Stromal cell of bone marrow (primary cell): ENCODE measurements at places on chromosomes 1 and 21.

GRCh38 chr1:116232989-116233514 is 121.9 kb downstream of the MAB21L3 start:
- DNase-seq, result no peak

DNA sequence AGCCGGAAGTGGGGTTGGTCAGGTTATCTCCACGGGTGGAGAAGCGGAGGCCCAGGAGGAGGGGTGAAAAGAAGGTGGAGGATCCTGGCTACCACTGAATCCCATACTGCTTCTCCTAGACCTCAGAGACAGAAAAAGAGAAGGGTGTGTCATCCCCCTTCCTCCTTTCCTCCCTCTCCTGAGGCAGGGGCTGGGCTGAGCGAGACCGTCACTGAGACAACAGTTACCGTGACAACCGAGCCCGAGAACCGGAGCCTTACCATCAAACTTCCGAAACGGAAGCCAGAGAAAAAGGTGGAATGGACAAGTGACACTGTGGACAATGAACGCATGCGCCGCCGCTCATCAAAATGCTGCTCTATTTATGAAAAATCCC is 42.1 kb upstream of the NBPF3 start:
- no peak for DNase-seq

GRCh38 chr1:211920141-211920572 is 89.6 kb upstream of the LPGAT1 start:
- peak; percentile 95 for DNase-seq

DNA sequence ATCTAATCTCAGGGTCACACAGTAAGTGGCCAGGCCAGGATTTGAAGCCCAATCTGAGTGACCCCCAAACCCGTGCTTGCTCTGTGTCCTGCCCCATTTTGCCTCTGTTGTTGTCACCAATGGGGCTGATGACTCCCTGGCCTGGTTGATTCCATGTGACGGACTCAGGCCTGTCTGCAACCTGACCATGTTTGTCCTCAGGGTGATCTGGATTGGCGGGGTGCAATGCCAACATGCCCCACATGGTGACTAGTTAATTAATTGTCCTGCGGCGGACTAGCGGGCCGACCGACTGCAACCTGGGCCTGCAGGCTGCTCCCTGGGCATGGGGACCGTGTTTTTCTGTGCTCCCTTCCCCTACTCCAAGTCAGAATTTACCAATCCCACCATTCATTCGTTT is 256.3 kb downstream of the MATN1 start:
- DNase-seq, result no peak

GRCh38 chr21:44844256-44844655 is 26.4 kb upstream of the SUMO3 start:
- no peak for DNase-seq

DNA sequence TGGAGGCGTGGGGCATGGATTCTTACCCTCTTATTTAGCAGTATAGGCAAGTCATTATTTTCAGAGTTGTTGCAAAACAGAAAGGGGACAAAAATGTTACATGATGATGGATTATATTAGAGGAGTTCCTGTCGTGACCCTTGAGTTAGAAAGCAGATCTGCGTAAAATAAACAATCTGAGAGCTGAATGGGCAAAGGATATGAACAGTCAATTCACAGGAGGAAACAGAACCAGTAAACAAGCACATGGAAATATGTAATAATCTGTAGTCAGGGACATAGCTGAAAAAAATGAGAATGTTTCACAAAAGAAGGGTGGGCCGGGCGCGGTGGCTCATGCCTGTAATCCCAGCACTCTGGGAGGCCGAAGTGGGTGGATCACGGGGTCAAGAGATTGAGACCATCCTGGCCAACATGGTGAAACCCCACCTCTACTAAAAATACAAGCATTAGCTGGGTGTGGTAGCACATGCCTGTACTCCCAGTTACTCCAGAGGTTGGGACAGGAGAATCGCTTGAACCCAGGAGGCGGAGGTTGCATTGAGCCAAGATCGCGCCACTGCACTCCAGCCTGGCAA is 20.9 kb downstream of the RCAN1 start:
- no peak for DNase-seq

DNA sequence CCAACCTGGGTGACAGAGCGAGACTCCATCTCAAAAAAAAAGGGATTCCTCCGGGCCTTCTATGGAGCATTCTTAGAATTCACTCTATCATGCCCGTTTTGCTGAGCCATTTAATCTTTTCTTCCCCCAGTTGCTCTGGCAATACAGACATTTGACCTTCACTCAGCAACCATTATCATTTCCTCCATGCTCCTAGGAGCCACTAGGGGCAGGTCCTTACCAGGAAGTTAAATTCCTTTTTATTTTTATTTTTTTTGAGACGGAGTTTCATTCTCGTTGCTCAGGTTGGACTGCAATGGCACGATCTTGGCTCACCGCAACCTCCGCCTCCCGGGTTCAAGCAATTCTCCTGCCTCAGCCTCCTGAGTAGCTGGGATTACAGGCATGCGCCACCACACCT is 9.7 kb upstream of the CGN start:
- DNase-seq, result no peak

DNA sequence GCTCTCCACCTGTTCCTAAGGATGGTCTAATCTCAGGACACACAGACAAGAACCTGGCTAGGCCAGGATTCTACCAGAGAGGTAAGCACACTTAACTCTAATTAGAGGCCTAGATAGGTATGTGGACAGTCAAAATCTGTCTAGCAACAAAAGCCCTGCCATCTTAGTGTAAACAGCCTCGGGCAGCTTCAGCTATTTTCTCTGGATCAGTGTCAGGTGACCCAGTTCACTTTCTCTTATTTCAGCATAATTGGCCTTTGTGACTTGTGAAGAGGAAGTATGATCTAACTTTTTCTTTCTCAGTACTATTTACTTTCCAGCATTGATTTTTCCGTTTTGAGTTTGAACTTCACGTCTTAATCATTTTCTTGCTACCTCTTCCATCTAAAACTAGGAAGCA is 217.7 kb downstream of the CRB1 start:
- DNase-seq, result no peak

DNA sequence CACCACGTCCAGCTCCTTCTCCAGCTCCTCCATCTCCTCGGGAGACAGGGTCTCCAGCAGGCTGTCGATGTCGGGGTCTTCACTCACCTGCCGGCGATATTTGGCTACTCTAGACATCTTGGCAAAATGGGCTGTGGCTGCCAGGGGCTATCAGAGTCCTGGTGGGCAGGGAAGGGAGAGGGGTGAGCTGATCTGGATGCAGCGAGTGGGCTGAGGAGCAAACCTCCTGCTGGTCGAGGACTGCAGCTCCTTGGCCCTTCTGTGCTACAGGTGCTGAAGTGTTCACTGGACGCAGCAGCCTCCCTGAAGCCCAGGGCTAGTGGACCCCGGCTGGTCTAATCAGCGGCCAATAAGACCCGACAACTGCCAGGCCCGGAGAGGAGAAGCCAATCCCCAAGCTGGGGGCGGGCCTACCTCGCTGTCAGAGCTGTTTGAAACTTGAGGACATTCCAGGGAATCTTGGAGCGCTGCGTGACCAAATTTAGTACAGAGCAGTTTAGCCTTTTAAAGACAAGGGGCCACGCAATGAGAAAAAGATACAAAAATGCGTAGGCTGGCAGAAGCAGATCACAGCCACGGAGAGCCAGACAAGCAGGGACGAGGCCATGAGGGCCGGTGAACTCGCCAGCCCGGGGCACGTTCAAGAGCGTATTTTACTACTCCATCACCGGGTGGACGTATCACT is at the start of gene LMOD1:
Gene LMOD1 (minus strand): TSS at position 325 of the 685 bp plus-strand sequence. CDS start 208 bp downstream, at position 117.
- DNase-seq, result peak; percentile 85

DNA sequence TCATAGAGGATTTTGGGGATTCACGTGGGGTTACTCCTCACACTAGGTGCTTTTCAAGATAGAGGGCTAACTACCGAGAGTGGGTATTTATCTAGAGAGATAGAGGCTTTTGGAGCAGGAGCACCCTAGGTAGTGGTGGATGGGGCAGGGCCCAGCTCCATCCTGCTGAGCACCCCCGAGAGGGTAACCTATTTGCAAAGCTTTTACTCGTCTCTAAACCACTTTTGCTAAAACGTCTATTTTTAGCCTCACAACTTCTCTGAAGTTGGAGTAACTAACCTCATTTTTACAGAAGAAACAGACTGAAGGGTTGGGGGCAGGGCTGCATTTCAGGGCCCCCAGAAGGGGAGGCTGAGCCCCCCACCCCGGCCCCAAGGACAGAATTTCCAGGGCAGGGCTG is 12.3 kb upstream of the PIK3CD start:
- DNase-seq, result no peak

GRCh38 chr1:100397681-100398080 is 45.4 kb downstream of the CDC14A start:
- DNase-seq, result no peak

DNA sequence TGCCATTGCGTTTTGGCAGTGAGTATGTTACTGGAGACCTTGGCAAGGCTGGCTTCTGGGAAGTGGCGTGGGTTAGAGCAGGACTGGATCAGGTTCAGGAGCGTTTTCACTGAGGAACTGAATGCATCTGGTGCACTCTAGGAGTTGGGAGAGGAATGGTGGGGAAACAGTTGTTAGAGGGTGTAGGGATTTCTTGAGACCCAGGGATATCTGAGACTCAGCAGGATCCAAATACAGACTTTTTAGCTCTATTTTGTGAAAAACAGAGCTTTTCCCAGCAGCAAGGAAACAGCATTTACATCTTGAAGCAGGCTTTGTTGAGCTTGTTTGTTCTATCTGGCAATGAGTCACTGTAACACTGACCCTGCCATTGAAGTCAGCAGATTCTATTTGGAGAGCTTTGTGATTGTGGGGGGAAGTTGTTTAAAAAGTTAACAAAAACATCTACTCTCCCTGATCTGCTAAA is 56.9 kb upstream of the NRIP1 start:
- DNase-seq, result peak; percentile 10

- no peak for DNase-seq
Observed at GRCh38 chr1:44661781-44662682, 12.2 kb downstream of the TMEM53 start.

DNA sequence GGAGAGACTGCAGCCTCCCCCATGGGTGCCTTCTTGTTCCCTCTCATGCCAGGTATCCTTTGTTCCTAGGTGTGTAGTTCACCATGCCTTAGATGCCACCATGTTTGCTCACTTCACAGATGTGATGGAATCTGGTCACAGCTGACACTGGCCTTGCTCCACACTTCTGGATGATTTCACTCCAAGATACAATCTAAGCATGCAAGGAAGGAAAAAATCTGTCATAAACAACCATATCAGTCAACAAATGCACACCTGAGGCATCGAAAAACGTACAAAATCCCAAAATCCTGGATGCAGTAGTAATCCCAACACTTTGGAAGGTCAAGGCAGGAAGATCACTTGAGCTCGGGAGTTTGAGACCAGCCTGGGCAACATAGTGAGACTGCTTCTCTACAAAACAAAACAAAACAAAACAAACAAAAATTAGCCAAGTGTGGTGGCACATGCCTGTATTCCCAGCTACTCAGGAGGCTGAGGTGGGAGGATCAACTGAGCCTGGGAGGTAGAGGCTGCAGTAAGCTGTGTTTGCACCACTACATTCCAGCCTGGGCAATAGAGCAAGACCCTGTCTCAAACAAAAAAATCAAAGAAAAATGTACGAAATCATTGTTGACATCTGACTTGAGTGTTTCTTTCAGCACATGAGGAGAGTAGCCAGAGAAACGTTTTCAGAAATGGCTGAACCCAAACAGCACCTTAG is 17.1 kb upstream of the PTPRF start:
- DNase-seq, result no peak

- DNase-seq, result no peak
Observed at GRCh38 chr21:41712730-41713129, 54.1 kb downstream of the RIPK4 start.

- no peak for DNase-seq
Observed at GRCh38 chr21:40846103-40846502, 855 bp downstream of the DSCAM start.

DNA sequence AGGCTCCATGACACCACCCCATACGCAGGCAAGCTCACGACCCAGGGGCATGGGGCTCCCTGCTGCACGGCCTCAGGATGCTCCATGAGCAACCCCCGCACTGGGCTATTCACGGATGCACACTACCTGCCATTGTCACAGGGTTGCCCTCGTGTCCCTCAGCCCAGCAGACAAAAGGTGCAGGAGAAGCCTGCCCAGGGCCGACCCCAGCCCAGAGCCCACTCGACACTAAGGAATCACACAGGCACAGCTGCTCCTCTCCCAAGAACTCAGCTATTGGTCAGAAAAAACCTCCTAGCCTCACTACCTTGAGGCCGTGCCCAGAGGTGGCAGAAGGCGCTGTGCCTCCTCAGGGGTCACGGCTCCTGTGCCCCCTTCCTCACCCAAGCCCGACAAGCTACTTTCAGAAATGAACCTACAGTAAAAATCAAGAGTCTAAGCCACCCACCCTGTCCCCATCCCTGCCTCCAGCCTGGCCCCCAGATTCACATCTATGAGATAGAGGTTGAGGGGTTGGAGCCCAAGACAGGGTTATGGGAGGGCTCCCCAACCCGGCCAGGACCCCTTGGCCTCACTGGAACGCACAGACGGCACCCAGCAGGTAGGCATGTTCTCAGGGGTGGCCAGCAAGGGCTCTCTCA is 6.4 kb upstream of the SPATC1L start:
- DNase-seq, result no peak

GRCh38 chr1:104056786-104057185 is 307.1 kb downstream of the AMY1C start:
- DNase-seq, result no peak

GRCh38 chr1:29254346-29254745 is 18.0 kb downstream of the PTPRU start:
- no peak for DNase-seq

DNA sequence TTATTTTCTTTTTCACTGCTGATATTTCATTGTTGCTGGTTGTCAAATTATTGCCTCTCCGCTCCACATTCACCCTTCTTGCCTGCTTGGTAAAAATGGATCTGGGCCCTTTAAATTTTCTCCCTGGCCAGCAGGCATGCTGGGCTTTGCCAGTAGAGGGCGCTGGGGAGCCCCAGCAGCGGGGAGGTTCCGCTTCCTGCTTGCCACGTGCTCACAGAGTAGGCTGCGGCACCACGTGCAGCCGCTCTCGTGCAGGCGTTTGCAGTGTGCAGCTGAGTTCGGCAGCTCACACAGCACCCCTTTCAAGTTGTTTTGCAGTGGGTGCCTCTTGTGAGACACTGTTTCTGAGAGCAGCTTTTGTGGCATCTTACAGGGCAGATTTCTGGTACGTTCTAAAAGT is at the start of gene ACTL8:
Gene ACTL8 (plus strand): TSS at position 214 of the 400 bp plus-strand sequence. CDS start 67,676 bp downstream, outside the sequence.
- DNase-seq, result no peak

DNA sequence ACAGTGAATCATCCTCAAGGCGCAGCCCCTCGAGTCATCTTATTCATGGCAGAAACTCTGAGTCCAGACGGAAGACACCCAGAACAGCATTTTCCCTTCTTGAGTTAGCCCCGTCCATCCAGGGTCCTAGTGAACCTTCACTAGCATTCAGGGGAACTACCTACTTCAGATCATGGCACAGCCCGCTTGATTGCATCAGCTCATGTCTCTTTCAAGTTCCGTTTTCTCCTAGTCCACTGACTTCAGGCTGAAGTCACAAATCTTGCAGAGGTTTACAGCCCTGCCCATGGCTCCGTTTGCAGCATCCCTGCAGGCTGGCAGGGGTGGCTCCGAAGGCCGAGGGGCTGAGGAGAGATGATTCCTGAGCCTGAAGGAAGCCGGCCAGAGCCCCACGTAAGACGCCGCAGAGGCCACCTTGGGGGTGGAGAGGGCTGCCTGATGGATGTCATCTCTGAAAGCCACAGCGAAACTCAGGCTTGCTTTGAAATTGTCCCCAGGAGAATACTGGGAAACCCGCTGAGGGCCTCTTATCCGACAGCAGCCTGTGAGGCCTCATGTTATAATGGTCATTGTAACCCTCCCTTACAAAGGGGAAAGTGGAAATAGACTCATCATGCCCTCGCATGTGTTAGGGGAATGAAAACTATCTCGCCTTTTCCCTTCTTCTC is 310.2 kb upstream of the AJAP1 start:
- no peak for DNase-seq
